Thoracic aorta (tissue), 2 donors: ENCODE measurements at places on chromosomes 5 and 9. TPM values are rescaled to one million over a fixed set of nuclear protein-coding genes. Genes with fewer than 3 reads are reported as not detected.

GRCh38 chr5:132083071-132083678 lies 9.6 kb downstream of the CSF2 start:
- H3K27me3 ChIP-seq: no peaks in the 10 kb centered on the region
- peaks cover 26% of the 10 kb centered on the region for H3K4me1 ChIP-seq
- DNase-seq: no peak
- no peaks in the 10 kb centered on the region for H3K36me3 ChIP-seq
- no peak overlapping the region for H3K27ac ChIP-seq
- no peak overlapping the region for H3K4me3 ChIP-seq

SARDH gene
- total RNA-seq: 1.8 TPM

DNA sequence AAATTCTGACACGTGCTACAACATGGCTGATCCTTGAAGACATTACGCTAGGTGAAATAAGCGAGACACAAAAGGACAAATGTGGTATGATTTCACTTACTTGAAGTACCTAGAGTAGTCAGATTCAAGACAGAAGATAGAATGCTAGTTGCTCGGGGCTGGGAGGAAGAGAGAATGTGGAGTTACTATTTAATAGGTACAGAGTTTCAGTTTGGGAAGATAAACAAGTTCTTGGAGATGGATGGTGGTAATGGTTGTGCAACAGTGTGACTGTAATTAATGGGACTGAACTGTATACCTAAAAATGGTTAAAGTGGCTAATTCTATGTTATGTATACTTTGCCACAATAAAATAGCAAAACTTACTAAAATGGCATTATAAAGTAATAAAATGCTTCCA lies 34.4 kb downstream of the PAM start:
- H3K36me3 ChIP-seq: no peaks in the 10 kb centered on the region
- no peak overlapping the region for H3K4me3 ChIP-seq
- peaks cover 45% of the 10 kb centered on the region for H3K4me1 ChIP-seq

DNA sequence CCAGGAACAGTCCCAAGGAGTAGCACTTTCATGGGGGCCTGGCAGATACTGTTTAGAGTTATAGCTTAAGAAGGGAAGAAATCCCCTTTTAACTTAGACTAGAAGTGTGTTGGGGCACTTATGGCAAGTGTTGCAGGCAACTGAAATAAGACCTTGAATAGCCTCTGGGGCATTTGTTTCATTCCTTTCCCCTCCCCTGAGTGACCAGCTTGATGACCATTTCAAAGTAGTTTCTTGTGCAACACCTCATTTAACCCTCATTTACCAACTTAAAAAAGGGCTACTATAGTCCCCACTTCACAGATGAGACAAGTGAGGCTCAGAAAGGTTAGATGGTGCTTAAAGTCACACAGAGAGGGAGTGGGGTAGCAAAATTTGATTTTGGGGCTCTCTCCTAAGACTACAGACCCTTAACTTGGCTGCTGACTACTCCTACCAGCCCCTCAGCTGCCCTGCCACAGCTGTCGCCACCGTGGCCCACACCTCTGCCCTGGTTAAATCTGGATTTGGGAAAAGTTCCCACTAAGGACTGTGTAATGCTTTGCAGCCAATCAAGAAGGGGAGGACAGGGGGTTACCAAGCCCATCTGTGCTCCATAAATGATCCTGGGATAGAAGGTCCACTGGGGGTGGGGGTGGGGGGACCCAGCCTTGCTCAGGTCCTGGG lies 5.5 kb downstream of the PDLIM4 start:
- H3K4me1 ChIP-seq: peaks cover 29% of the 10 kb centered on the region
- no peak overlapping the region for H3K4me3 ChIP-seq
- no peak for DNase-seq
- H3K36me3 ChIP-seq: no peaks in the 10 kb centered on the region
- peak overlapping the region; percentile 97 for H3K27ac ChIP-seq
- H3K27me3 ChIP-seq: no peaks in the 10 kb centered on the region

GRCh38 chr5:135218790-135219568 lies 180.1 kb downstream of the MACROH2A1 start:
- no peaks in the 10 kb centered on the region for H3K4me1 ChIP-seq
- no peaks in the 10 kb centered on the region for H3K27me3 ChIP-seq
- no peaks in the 10 kb centered on the region for H3K36me3 ChIP-seq
- no peak overlapping the region for H3K27ac ChIP-seq
- DNase-seq: no peak

GRCh38 chr5:147327421-147327820 lies 92.6 kb downstream of the STK32A start:
- no peaks in the 10 kb centered on the region for H3K4me1 ChIP-seq
- H3K4me3 ChIP-seq: no peak overlapping the region
- H3K27ac ChIP-seq: no peak overlapping the region
- no peak for DNase-seq

DNA sequence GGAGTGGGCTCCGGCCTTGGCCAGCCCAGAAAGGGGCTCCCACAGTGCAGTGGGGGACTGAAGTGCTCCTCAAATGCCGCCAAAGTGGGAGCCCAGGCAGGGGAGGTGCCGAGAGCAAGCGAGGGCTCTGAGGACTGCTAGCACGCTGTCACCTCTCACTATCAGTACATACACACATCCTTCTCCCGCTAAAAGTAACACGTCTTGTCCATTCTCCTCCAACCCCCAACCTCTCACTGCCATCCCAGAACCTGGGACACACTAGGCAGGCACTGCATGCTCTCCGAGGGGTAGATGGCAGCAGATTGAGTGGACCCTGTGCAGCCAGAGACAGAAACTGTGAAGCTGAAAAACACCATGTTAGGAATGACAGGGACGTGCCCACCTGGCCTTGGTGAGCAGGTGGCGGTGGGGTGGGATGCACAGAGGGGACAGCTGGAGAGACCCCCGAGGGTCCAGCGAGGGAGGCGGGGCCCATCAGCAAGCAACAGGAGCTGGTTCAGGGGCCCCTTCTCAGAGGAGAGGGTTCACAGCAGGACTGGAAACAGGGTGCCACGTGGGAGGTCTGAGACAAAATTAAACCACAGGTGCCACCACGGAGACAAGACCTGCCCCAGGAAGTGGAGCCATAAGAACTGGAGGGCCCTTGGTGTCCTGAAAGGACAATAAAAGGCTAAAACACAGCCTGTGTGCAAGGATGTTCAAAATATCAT lies 16.9 kb downstream of the SEMA4D start:
- no peaks in the 10 kb centered on the region for H3K27me3 ChIP-seq
- H3K27ac ChIP-seq: no peak overlapping the region
- H3K4me1 ChIP-seq: no peaks in the 10 kb centered on the region
- no peak overlapping the region for H3K4me3 ChIP-seq
- H3K36me3 ChIP-seq: no peaks in the 10 kb centered on the region
- DNase-seq: no peak

GRCh38 chr5:67176936-67177335 lies 19.7 kb downstream of the CD180 start:
- DNase-seq: no peak
- no peak overlapping the region for H3K27ac ChIP-seq
- no peaks in the 10 kb centered on the region for H3K27me3 ChIP-seq
- peaks cover 7% of the 10 kb centered on the region for H3K4me1 ChIP-seq
